ENCODE measurements at places on chromosomes 6 and 20.

GRCh38 chr20:17681726-17682102 is 328 bp downstream of the RRBP1 start:
- DNase-seq = no peak

- DNase-seq = no peak
Observed at GRCh38 chr6:125953502-125953875, 3.1 kb upstream of the HINT3 start.

DNA sequence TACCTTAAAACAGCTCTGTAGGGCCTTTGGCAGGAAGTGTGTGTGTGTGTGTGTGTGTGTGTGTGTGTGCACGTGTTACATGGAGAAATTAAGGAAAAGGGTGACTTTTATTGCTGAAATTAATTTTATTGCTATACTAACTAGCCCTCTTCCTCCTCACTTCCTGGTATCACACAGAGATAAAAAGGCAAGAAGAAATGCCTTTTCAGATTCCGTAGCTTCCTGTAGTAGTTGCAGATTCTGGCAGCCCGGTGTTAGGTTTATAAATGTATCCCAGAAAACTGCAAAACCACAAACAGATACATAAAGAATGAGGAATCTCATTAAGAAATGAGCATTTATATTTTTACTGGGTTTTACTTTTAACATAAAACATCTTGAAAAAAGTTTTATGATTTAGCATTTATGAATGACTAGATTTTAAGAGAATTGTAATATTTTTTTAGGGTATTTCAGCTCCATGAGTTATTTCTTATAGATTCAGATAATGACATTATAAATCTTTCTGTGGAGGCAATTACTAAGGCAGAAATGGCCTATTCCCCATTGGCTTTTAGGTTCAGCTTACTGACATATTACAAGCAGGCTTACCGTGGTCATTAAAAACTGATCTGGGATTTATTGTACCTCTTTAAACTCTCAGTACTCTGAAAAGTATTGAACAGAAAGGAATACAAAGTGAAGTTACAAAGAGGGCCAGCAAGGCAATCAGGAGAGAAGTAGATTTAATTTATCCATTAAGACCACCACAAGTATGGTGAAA is 249.1 kb upstream of the TSHZ2 start:
- DNase-seq = no peak

GRCh38 chr20:47330933-47331708 is 25.4 kb downstream of the ZMYND8 start:
- no peak for DNase-seq
